ENCODE measurements at places on chromosomes 1 and 21.
A peak's percentile ranks its signal among the peaks of the same experiment; 100 is the strongest.

DNA sequence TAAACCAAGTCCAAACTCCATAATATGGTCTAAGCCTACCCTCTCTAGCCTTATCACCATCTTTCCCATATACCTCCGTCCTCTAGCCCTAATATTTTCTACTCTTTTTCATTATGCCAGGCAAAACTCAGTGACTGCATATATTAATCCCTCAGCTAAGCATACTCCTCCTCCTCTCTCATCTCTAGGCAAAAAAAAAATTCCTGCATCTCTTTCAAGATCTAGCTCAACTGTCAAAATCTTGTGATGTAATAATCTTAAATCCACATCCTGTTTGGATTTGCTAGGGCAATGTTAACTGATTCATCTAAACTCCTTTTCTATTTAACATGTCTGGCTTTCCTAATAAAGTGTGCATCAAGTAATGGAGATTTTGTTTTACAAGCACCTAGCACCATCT, 20.4 kb downstream of the PRPF38A start:
- DNase-seq, result no peak

- DNase-seq, result no peak
These were observed 70.2 kb upstream of the OLIG2 start for GRCh38 chr21:32955311-32956060.

- no peak for DNase-seq
These were observed 136.2 kb downstream of the KCNK1 start for GRCh38 chr1:233750139-233750538.

DNA sequence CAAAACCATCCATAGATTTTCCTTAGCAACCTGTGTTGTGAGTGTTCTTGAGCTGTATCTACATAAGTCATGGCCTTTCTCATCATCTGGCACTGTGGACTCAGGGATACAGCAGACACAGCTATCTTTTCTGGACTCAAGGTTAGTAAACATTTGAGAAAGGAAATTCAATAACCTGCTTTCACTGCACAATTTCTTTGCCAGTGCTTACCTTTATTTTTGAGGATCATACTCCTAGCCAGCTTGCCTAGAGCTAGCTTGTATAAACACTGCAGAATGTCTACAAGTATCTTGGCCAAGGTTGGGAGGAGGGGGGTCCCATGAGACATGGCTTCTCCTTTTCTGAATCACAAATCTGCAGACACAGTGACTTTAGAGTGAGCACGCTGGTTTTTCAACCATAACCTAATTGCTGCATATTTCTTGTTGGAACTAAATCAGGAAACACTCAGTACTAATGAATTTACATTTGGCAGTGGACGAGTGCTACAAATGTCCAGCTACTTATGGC, 27.2 kb downstream of the ADAMTS5 start:
- no peak for DNase-seq

- DNase-seq, result no peak
These were observed 1155.6 kb downstream of the AMY1C start for GRCh38 chr1:104905322-104905721.

DNA sequence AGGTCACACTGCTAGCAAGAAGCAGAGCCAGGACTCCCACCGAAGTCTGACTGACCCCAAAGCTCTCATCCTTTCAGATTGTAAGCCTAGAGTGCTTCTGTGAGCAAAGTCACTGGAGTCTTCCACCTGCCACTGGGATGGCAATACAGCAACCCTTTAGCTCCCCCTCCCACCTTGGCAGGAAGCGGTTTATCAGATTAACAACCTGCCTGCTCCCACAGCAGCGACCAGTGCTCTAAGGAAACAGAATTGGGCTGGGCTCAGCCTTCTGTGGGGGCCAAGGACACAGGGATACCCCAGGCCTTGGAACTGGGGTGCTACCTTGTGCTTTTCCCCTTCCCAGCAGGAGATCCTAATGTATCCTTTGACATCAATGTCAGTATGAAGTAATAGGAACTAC, 76.0 kb downstream of the GFI1 start:
- no peak for DNase-seq

DNA sequence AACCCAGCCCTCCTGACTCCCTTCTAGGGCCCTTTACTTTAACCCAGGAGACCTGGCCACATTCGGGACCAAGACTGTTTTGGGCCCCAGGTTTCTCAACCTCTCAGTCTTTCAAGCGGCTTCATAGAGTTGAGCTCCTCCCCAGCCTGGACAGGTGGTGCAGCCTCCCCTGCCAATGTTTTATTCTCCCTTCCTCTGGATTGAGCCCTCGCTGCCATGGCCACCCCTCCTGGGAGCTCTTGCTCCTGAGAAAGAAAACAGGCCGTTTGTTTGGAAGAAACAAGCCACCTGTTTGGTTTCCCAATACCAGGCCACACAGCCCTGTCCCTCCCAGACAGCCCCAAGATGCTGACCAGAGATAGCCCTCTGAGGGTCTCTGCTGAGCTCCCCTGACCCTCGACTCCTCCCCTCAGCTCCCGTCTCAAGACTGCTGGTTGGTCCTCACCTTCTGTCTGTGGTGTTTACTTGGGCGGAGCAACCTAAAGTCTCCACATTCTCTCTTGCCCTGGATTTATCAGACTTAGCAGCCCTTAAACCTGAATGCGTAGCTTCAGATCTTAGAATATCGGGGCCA, 3.3 kb downstream of the TMEM51 start:
- no peak for DNase-seq

DNA sequence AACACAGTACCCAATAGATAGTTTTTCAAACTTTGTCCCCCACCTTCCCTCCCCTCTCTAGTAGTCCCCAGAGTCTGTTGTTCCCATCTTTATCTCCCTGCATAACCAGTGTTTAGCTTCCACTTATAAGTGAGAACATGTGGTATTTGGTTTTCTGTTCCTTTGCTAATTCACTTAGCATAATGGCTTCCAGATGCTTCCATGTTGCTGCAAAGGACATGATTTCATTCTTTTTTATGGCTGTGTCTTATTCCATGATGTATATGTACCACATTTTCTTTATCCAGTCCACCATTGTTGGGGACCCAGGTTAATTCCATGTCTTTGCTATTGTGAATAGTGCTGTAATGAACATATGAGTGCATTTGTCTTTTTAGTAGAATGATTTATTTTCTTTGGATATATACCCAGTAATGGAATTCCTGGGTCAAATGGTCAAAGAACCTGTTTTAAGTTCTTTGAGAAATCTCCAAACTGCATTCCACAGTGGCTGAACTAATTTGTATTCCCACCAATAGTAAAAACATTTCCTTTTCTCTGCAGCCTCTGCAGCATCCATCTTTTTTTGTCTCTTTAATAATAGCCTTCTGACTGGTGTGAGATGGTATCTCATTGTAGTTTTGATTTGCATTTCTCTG, 126.0 kb downstream of the AK5 start:
- no peak for DNase-seq

DNA sequence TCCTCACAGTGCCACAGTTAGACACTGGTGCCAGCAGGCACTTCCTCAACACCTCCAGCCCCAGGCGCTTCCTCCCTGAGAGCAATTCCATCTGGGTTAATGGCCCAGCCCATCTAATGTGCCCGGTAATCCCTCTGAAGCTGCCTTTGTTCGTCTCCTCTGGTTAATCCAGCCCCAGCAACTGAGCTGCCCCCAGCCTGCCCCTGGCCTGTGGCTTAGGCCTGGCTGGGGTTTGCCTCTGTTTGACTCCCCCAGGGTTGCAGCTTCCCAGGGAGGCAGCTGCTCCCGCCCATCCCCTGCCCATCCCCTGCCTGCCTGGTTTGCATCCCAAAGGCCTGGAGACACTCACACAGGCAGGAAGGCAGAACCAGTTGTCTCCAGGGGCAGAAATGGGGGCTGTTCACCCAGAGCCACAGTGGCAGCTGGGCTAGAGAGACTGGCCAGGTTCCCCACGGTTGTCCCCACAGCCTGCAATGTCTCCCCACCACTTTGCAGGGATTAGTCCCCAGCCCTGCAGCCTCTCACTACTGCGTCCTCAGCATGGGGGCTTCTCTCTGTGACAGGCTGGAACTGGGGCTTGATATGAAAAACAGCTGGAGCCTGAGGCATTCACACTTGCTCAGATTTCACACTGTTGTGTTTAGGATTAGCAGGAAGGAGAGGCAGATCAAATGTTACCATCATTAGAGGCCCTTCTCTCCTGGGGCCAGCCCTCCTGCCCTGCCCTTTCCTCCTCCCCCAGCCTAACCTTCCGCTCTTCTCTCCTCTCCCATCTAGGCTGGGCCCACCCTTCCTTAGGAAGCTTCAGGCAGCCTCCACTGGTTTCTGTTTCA, 120.2 kb downstream of the TLR5 start:
- DNase-seq, result no peak

DNA sequence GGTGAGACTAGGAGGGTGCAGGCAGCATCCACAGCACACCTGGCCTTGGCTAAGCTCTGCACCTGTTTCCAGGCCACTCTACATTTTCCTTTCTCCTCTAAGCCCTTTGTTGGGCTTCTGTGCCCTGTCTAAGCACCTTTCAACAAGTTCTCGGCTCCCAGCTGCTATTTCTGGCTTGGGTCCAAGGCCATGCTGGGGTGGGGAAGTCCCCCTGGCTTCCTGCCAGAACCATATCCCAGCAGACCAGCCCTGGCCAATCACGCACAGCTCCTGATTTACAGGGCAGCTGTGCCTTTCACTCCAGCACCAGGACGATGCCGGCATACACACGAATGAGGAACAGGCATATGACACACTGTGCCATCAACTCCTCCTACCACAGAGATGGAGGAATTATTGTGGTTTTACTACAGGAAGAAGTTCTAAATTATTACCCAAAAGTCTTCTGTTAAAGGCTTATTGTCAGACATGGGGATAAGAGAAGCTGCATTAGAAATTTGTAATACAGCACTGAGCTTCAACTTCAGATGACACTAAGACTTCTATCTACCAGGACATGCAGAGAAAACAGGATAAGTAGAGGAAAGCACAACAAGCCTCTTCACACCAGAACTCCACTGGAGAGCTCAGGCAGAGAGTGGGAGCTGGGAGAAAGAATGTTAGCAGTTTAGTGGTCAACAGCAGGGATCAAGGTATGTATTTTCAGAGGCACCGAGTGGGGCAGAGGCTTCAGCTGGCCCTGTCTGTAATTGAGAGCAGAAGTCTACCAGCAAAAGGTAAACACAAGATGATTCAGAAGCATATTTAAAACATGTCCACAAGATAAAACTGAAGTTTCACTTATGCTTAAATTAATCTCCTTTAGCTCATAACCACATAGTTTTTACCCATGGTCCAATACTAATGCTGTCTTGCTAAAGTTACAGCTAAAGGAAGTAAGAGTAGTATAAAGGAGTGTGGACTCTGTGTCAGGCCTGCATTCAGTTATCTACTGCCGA, 37.4 kb downstream of the TRIT1 start:
- DNase-seq, result peak; percentile 69

GRCh38 chr1:95197616-95198252, 36.3 kb upstream of the RWDD3 start:
- no peak for DNase-seq

- DNase-seq, result no peak
These were observed 8.8 kb downstream of the SLC19A1 start for GRCh38 chr21:45533361-45533845.

- DNase-seq, result no peak
These were observed 25.9 kb downstream of the ARHGEF16 start for GRCh38 chr1:3480369-3480719.

DNA sequence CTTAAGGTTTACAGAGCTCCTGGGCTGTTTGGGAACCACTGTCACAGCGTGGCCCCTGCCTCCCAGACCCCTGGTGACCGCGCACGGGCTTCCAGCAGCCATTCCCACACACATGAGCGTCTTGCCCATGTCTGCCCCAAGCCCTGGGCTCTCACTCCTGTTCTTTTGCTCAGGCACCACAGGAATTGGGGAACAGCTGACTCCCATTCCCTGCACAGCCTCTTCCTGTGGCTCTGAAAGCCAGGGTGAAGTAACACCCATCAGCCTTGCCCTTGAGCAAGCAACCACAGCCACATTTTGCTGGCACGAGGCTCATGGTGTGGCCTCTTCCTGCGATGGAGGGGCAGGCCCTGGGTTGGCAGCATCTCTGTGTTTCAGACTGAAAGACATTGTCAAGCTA, 14.3 kb upstream of the GPR157 start:
- no peak for DNase-seq

All from right renal cortex interstitium (tissue), 3 donors.